ENCODE measurements at places on chromosomes 3 and 15.

DNA sequence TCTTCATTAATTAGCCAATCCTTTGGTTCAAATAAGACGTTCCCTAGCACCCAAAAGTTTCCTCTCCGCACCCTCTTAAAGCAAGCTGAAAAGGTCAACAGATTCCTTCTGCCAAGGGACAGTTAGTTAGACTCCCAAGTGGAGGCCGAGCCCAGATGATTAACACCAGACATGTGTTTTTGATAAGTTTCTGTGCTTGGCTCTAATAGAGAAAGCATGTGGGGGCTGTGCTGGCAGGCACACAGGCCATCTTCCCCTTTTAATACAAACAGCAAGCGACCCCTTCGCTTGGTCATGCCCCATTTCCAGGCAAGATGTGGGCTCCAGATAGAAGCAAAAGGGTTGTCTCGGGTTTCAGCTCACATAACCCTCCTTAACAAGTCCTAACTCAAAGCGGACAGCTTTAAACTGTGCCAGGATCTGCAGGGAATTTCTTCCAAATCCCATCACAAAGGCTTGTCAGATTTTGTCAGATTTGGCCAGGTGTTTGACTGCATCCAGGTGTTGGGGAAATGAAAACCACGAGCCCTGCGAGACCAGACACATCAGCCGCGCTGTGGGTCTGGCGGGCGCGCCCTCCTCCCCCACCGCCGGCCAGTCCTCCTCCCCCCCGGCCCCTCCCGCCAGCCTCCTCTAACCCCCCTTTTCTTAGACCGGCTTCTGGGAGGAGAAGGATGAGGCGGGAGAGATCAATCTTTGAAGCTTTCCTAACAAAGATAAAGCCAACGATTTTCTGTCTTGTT, 3.3 kb downstream of the HES1 start:
- DNase-seq, result no peak

- DNase-seq, result no peak
Observed at GRCh38 chr3:186060222-186060621, 48.7 kb downstream of the ETV5 start.

GRCh38 chr3:8319935-8320634, 181.5 kb upstream of the LMCD1 start:
- DNase-seq, result no peak

DNA sequence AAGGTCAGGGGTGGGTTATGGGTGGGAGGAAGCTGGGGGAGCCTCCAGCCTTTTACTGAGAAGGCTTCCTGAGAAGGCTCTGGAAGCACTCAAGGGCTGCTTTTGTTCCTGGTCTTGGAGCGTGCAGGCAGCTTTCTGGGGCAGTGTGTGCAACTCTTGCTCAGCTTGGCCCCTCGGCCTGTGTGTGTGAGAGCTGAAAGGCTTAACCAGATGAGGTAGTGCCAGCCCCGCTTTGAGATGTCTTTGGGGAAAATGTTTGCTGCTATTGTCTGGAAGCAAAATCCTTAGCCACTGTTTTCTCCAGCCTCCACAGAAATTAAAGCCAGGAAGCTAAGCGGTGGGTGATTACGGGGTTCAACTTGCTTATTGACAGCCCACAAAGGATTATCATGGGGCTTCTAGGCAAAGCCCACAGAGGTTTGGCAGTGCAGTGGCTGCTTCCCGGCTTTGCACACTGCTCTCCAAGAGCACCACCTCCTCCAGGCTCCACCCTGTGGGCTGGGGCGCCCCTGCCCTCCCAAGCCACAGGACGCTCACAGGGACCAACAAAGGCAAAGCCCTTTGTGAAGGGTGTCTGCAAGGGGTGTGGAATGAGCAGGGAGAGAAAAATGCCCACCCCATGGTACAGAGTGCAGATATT, 121.7 kb upstream of the TLE3 start:
- DNase-seq, result no peak

- no peak for DNase-seq
Observed at GRCh38 chr3:152261329-152261728, 7.4 kb upstream of the MBNL1 start.

DNA sequence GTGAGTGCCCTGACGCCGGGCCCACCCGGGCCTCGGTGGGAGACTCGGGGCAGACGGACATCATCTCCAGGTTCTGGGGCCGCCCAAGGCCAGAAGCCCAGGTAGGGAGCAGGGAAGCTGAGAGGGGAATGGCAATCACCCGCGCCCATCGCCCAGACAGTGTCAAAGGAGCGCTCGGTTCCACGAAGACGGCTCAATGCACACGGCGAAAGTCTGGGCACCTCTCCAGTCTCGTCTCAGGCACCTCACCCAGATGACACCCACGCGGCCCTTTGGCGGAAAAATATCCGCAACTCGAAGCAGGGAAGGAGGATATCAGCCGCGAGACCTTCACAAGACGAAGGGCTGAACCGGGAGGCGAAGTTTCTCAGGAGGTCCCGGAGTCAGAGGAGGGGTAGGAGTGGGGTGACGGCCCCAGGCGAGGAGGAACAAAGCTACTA, 916 bp downstream of the IL17RD start:
- DNase-seq, result no peak

- no peak for DNase-seq
Observed at GRCh38 chr15:89278307-89278706, 34.5 kb downstream of the FANCI start.

GRCh38 chr15:31537770-31538592, 211.3 kb downstream of the KLF13 start:
- no peak for DNase-seq

DNA sequence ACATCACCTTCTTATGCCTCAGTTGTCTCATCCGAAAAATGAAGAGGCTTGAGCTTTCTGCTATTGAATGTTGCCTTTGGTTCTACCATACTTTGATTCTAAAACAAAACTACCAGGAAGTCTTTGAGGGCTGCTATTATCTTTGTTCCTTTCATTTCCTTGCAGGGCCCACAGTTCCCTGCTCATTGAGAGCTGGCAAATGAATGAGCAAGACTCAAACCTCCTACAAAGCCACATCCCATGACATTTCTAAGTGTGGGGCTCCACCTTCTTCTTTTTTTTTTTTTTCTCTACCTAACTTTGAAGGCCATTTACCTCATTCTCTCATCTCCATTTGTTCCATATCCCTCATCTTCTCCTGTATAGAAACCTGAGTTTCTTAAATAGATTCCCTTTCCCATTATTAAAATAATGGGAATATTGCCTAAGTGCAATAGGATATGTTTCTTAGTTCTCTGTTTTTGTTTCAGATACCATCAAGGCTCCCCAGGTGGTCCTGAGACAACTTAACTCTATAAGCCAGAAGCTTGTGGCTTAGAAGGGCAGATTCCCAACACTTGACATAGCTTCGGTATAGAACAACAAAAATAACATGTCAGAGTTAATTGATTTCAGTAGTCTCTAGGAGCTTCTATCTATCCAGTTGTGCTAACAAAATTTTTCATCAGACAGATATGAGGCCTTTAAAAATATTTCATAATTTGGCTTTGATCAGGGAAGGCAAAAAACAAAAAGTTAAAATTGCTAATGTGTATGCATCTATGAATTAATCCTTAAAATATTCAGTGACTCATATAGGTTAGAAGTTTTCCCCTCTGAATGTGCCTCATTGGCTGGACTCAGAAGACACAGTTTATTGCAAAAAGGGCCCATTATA, 951.6 kb downstream of the TUSC7 start:
- DNase-seq, result no peak

GRCh38 chr15:33654860-33655259, 313.4 kb upstream of the CHRM5 start:
- no peak for DNase-seq

DNA sequence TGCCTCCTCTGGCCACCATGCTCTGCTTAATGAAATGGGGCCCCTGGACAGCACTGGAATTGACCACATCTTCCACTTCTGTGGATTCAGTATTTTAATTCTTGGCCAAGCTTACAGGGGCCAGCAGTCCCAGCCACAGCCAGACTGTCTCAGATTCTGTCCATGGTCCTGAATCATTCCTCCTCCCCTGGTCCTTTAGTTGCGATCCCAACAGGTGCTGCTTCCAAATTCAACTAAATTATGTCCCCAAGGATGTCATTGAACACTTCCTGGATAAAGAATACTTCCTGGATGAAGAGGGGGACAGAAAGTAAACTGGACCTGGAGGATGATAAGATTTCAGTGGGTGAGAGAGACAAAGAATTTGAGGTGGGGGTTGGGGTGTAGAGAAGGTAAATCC, 111.1 kb upstream of the FOXB1 start:
- DNase-seq, result no peak

DNA sequence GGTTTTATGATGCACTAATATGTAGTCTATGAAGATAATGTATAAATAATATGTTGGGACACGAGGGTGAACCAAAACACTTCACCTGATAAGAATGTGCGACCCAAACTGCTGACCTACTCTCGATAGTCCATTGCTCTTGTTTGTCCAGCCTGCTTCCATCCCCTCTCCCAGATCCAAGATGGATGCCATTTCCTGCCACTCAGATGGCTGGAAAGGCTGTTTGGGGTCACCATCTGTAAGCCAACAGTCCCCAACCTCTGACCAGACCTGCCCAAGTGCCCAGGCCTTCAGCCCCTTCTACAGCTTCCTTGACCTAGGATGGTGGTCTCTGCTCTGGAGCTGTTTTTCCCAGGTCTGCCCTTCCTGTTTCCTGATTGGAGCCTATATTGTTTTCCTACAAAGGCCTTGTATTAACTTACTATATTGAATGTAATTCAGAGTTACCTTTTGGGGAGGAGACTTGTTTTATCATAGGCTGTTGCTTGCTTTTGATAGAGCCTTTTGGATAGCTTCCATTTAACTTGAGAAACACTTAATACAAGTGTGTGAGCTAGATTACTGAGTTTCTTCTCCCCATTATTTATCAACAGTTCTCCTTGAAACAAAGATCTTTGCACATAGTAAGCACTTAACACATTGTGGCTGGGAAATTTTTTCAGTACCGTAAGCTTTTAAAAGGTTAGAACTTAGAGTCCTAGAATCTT, 5.0 kb upstream of the PAQR9 start:
- no peak for DNase-seq

- DNase-seq, result no peak
Observed at GRCh38 chr3:174325834-174326700, 533.1 kb upstream of the NAALADL2 start.

- DNase-seq, result peak; percentile 10
Observed at GRCh38 chr3:70546679-70547078, 234.2 kb upstream of the MDFIC2 start.

GRCh38 chr3:106609666-106610301, 741.0 kb upstream of the CBLB start:
- peak; percentile 26 for DNase-seq

- DNase-seq, result no peak
Observed at GRCh38 chr15:70788114-70789049, 25.0 kb upstream of the UACA start.

GRCh38 chr3:30915782-30916181, 21.3 kb upstream of the GADL1 start:
- DNase-seq, result no peak

GRCh38 chr3:170889132-170889531, 19.1 kb upstream of the RPL22L1 start:
- DNase-seq, result no peak

DNA sequence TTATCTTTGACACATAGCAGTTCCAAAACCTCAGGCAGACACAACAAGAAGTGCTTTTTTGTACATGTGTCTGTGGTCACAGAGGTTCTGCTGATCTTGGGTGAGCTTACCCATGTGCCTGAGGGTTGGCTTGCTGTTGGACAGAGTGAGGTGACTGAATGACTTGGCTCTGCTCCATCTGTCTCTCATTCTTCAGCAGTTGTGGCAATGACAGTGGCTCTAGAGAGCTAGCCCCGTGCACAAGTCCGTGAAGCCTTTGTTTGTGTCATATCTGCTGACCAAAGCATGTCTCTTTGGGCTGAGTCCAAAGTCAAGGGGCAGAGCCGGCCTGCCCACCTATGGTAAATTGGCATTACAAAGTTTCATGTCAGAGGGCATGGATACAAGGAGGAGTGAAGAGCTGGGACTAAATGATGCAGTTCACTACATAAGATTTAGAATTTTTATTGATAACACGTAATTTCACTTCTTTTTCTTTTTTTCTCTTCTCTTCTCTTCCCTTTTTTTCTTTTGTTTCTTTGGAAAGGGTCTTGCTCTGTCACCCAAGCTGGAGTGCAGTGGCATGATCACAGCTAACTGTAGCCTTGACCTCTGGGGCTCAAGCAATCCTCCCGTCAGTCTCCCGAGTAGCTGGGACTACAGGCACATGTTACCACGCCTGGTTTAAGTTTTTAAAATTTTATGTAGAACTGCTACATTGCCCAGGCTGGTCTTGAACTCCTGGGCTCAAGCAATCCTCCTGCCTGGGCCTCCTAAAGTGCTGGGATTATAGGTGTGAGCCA, 77.9 kb downstream of the ITPR1 start:
- no peak for DNase-seq

DNA sequence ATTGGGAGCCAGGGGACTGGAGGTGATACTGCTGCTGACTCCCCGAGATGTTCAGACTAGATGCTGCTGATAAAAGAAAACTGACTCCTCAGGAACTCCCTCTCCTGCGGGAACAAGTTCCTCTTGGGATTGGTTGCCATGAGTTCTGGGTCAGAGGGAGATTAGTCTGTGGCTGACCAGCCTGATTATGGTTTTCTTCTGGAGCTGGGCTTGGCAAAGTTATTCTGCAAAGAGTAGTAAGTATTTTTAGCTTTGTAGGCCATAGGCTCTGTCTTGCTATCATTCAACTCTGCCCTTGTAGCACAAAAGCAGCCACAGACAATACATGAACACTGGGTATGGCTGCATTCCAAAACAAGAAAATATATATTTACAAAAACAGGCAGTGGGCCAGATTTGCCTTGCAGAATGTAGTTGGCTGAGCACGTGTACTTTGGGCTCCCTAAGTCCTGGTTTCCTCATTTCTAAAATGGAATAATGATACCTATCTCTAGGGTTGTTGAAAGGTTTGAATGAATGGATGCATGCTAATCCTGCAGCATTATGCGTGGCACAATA, 796.8 kb downstream of the AGBL1 start:
- DNase-seq, result no peak

DNA sequence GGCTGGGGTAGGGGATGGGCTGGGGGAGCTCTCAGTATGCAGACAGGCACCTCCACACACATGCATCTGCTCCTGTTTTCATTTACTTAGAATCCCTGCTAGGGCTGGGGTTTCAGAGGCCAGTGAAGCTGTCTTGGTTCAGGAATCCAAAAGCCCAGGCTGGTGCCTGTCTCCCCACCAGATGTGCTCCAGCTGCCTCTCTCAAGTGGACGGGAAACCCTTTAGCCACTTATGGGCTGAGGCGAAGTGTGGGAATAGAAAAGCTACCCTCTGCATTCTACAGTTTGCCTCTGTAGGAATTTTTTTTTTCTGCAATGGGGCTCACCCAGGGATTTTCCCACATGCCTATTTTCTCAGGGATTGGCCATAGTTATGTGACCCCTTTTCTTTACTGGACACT, 72.5 kb downstream of the ATP2B2 start:
- peak; percentile 39 for DNase-seq
